ENCODE measurements at places on chromosomes 11 and 22. TPM values are rescaled to one million over a fixed set of nuclear protein-coding genes. Genes with fewer than 3 reads are reported as not detected.

DNA sequence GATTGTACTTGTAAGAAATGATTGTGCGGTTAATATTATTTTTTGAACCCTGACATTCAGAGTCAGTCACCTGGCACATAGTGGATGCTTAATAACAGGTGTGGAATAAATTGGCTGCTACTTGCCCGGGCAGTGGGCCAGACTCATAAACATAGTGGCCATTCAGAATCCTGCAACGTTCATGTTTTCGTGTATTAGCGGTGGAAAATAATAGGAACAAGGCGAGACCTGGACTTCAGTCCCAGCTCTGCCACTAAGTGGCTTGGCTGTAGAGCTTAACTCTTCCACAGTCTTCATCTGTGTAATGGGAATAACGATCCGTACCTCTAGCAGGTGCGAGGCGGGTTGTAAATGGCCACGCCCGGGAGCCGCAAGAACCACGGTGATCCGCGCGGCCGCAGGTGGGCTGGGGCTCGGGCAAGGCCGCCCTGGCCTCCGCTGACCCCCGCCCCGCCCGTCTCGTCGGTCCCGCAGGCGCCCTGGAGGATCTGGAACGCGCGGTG lies 761 bp upstream of the TMEM25 start:
- H3K4me1 ChIP-seq = no peaks in the 10 kb centered on the region
- no peaks in the 10 kb centered on the region for H3K27me3 ChIP-seq
- H3K36me3 ChIP-seq = no peaks in the 10 kb centered on the region
- no peak for DNase-seq

TNNI2 gene
- total RNA-seq = not detected

GRCh38 chr11:119081682-119082260 lies 2.9 kb upstream of the HMBS start:
- H3K4me3 ChIP-seq = no peak overlapping the region
- no peaks in the 10 kb centered on the region for H3K4me1 ChIP-seq
- no peaks in the 10 kb centered on the region for H3K27me3 ChIP-seq
- H3K27ac ChIP-seq = peak overlapping the region; percentile 38

WBP2NL gene
- 3.7 TPM for total RNA-seq

P2RY2 gene
- 7.5 TPM for total RNA-seq

GRCh38 chr22:50612528-50613221 lies 12.1 kb downstream of the MAPK8IP2 start:
- no peak overlapping the region for H3K27ac ChIP-seq
- DNase-seq = no peak
- no peaks in the 10 kb centered on the region for H3K27me3 ChIP-seq
- no peaks in the 10 kb centered on the region for H3K4me1 ChIP-seq
- H3K4me3 ChIP-seq = no peak overlapping the region

Measured in tibial nerve (tissue), 4 donors.